Activated naive CD8-positive, alpha-beta T cell treated with anti-CD3 and anti-CD28 coated beads, Interleukin-2, amount 50 U/mL, for 24 hours (primary cell): ENCODE measurements at places on chromosomes 7 and 10.

DNA sequence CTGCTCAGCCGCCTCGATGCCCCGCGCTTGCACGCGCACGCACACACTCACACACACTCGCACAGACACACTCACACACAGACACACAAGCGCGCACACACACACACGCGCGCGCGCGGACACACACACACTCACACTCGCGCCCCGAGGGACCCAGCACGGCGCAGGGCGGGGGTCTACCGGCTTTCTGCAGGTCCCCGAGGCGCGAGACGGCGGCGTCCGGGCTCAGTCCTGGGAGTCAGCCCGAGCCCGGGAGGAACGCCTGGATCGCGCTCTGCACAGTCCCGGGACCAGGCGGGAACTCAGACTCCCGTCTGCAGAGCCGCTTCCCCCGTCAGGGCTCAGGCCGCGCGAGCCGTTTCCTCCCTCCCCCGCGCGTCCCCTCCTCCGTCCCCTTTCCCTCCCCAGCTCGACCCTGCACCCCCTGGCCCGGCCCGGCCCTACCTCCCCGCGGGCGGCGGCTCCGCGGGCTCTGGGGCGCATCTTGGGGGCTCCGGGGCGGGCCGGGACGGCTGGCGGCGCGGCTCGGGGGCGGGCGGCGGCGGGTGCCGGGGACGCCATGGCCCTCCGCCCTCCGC, 464 bp downstream of the DENND2A start:
- no peak for DNase-seq

- no peak for DNase-seq
Observed at GRCh38 chr7:87918740-87919139, 15.3 kb upstream of the ADAM22 start.

- no peak for DNase-seq
Observed at GRCh38 chr7:65509368-65510186, 135.9 kb downstream of the ZNF92 start.

DNA sequence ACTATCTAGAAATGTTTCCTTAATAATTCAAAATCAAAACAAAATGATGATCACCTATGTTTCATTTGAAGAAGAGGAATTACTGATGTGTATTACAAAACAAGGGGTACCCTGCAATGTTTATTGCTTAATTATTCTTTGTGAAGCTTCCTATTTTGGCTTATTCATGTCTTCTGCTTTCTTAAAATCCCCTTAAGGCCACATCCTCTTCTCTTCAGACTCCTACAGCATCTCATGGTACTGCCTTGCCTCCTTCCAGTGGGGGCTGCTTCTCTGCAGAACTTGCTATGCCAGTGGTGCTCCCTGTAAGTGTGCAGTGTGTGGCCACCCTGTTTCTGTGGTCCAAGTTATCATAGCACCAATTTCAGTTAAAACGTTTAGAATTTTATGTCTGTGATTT, 35.0 kb downstream of the CCDC146 start:
- no peak for DNase-seq

- DNase-seq, result peak; percentile 27
Observed at GRCh38 chr7:141072548-141073172, 1.2 kb upstream of the TMEM178B start.

GRCh38 chr10:52391927-52392602, 78.0 kb downstream of the DKK1 start:
- DNase-seq, result no peak

DNA sequence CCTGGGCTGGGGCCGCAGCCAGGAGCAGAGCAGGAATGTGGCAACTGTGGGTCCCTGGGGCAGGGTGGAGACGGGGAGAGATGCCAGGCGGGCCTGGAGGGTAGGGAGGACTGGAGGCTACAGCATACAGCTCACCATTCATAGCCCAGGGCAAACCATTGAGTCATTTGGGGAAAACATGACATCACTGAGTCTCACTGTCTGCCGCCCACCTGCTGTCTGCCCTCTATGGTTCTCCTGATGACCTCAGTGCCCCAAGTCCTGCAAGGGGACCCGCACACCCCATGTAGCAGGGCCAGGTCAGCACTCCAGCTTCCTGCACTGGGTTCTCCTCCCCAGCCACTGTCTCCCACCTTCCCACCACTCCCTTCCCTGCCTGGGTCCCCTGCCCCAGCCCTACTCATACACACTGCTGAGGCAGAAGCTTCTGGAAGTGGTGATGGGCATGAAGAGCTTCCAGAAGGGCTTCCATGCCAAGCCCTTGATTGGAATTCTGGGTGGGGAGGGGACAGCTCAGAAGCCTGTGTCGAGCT, 10.4 kb downstream of the CHST3 start:
- DNase-seq, result peak; percentile 69

DNA sequence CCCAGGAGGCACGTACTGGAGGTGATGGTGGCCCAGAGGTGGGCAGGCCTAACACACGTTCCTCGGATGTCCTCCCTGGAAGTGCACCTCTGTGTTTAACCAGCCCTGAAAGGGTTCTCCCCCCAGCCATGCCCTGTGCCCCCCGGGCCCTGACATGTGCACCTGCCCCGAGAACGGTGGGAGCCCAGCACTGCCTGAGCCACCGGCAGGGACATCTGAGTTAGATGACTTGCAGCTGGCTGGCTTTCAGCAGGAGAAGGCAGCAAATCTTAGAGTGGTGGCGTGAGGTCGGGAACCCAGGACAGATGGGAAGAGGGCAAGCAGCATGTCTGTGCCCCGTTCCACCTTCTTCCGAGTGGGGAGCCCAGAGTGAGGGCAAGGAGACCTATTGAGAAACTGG, 291.8 kb downstream of the TCERG1L start:
- DNase-seq, result no peak

- DNase-seq, result no peak
Observed at GRCh38 chr10:21167288-21168010, 270.3 kb upstream of the NEBL start.
